ENCODE measurements at places on chromosomes 1 and 21.

- DNase-seq: peak; percentile 44
Observed at GRCh38 chr1:220511785-220512184, 16.2 kb upstream of the MARK1 start.

- DNase-seq: no peak
Observed at GRCh38 chr1:36776948-36777831, 257.1 kb downstream of the GRIK3 start.

DNA sequence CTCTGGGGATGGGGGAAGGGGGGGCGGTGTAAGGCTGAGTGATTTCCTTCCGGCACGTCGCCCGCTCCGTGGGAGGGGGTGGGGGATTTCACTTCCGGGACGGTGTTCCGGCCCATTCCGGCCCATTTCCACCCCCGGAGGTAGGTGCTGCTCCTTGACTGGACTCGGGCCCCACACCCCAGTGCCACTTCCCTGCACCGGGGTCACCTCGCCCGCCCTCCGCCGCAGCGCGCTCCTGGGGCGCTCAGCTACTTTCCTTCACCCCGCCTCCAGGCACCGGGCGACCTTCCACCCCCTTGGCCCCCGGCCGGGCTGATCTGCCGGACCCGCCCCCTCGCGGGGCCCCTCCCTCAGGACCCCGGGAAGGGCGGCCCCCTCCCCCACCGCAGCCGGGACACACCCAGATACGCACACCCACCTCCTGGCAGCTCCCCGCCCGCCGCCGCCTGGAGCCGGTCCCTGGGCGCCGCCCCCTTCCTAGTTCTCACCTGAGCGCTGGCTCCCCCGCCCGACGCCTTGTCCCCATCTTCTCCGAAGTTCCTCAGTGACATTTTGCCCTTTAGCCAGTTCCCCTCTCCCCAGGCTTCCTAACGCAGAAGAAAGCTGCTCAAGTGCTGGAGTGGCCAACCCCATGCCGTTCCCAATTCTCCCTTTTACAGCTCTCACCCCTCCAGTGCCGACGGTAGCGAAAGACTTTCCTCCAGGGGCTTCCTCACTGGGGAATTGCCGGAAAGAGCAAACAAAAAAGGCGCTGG, at the start of gene ZBTB37:
Gene ZBTB37 (plus strand): TSS at position 115 of the 755 bp plus-strand sequence. CDS start 1,846 bp downstream, outside the sequence.
- peak; percentile 93 for DNase-seq

DNA sequence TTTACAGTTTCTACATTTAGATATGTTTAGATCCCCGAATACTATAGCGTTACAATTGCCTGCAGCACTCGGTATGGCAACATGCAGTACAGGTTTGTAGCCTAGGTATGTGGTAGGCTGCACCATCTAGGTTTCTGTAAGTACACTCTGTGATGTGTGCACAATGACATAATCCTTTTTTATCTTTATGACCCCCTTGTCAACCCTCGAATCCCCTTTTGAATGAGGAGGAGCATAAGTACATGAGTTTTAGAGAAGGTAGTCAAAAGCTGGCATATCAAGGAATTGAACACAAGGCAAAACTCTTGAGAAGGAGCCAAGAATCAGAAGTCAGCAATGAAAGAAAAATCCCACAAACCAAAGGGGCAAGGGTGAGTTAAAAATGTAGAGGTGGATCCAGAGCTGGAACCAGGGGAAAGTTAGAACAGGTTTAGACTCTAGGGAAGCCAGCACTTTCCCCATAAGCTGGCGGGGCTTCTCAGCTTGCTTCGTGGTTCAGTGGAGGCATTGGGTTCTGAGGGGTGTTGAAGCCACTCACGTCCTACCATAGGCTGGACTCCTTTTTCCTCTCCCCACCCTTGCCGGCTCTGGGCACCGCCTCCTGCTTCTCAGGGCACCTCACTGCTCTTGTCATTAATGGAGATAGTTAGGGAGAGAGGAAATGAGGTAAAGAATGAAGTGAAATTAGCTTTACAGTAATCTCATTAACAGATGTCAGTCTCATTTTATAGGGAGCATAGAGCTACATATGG, 31.3 kb downstream of the OLFML3 start:
- DNase-seq: no peak

DNA sequence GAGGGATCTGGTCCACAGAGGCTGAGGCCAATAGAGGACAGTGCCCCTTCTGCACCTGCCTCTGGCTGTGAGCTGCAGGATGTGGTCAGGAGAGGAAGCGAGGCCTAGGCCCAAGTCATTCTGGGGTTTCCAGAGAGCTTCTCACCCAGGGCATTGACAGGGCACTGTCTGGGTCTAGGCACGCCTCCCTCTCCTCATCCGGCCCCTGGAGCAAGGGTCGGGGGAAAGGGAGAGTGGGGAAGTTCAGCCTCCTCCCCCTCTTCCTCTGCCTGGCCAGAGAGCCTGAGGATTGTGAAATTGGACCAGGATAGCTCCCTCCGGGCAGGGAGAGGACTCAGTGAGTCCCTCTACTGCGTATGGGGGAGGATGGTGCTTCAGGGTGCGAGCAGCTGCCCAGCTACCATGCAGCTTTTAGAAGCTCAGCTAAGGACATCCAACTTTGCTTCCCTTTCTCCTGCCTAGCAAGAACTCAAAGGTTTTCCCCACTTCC, 6.3 kb upstream of the INAVA start:
- DNase-seq: no peak

DNA sequence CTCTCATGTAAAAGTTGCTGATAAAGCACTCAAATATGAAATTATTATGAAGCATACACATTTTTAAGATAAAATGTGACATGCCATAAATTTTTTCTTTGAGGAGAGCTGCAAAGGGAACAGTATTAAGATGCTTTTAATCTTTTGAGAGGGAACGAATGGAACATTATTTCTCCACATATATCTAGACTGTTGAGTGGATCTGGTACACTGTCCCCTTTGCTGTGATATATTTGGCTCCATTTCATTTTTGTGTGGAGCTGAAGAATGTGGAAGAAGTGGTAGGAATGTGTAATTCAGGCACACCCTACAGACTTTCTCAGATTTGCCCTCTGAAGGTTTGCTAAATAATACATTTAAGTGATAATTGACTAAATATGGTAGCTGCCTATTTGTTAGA, 31.7 kb downstream of the PGM1 start:
- DNase-seq: no peak

DNA sequence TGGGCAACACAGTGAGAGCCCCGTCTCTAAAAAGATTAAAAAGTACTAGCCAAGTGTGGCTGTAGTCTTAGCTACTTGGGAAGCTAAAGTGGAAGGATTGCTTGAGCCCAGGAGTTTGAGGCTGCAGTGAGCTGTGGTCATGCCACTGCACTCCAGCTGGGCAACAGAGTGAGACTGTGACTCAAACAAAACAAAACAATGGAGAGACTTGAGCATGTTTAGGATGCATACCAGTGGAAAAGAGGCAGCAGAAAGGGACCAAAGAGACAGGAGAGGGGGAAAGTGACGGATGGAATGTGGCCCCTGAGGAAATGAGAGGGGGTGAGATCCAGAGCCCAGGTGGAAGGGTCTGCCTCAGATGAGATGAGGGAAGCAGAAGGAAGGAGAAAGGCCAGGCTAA, 358.9 kb downstream of the RPS6KC1 start:
- no peak for DNase-seq

DNA sequence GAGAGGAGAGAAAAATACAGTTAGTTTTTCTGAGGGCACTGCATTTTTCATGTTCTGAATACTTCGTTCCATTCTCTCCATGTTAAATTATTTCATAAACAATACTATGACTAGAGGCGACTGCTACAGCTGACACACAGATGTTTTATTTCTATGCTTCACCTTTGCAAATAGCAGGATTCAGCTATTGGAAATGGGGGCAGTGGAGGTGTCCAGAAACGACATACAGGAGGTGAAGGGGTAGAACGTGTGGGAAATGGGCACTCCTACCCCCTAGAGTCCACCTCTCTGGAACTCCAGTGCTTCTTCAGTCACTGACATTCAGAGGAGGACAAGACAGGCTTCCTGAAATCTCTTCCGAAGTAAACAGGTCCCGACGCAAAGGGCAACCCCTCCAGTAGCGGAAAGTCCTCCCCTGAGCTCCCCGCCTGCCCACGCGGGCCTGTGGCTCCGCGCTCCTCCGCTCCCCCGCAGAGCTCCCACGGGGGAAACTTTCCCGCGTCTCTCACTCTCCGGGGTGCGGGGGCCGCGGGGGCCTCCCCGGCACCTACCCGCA, 480 bp downstream of the DPYD start:
- no peak for DNase-seq

- no peak for DNase-seq
Observed at GRCh38 chr1:117120774-117121588, 568 bp downstream of the TRIM45 start.

DNA sequence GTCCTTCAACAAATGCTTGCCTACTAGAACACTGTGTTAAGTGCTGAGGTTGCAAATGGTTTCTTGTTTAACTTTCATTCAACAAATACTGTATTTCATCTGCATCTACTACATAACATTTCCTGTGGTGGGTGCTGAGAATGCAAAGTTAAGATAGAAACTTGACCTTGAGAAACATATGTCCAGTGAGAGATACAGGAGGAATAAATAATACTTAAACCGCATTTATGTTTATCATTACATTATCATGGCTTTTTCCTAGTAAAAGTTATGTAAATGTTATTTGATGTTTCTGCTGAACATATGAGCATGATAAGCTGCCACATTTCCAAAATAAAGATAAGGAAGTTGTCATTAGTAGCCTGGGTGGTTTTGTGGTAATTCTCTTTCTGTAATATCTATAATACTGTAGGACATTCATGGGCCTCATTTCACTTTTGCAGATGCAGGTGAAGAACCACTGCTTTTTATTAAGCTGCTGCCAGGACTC, 590.4 kb downstream of the PLPP3 start:
- DNase-seq: no peak

GRCh38 chr1:91744953-91745639, 140.9 kb downstream of the TGFBR3 start:
- peak; percentile 58 for DNase-seq

DNA sequence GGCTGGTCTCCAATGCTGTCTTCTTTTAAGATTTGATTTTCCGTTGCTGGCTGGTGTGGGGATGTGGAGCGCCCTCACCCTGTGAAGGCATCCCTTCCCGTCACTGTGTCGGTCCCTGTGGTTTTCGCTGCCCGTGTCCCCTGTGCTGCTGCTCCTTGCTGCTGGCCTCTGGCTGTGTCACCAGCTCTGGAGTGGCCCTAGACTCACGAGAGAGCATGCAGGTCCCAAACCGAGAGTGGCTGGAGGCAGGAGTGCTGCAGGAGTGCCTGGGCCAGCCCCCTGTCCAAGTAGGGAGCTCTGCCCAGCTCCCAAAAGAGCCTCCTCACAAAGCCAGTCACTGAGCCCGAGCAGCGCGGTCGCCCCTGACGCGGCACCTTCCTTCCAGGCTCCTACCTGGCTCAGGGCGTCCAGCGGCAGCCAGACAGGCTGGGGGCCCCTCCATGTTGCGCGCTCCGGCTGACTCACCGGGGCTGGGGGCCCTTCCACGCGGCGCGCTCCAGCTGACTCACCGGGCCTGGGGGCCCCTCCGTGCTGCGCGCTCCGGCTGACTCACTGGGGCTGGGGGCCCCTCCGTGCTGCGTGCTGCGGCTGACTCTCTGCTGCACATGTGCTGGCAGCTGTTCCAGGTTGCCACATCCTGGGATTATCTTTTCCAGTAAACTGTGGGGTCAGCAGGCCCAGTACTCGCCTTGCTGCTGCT, 106.7 kb upstream of the COL6A1 start:
- peak; percentile 42 for DNase-seq

- DNase-seq: no peak
Observed at GRCh38 chr1:186476264-186477040, 15.5 kb upstream of the PDC start.

All from left ventricle myocardium superior (tissue), 1 donor.